Stimulated activated CD8-positive, alpha-beta memory T cell treated with anti-CD3 and anti-CD28 coated beads, Interleukin-7, amount 100 ng/mL, for 48 hours (primary cell): ENCODE measurements at places on chromosomes 3 and 15.

GRCh38 chr15:63836579-63836978 lies 2.8 kb upstream of the HERC1 start:
- no peak for DNase-seq

GRCh38 chr15:78772738-78773137 lies 38.5 kb downstream of the ADAMTS7 start:
- no peak for DNase-seq

DNA sequence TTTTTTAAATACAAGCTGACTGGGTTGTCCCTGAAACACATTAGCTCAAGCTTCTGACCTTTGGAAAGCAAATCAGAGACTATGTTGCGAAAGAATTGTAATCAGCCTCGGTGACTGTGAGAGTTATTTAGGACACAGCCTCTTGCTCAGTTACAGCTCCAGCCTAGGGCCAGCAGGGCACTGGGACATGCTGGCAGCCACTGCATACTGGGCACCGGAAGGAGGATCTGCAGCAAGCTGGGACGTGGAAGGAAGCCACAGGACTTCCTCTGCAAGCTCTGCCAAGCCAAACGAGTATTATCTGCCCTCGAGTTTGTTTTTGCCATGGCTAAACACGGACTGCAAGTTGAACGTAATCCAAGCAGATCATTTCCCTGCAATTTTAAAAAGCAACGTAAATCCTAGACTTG lies 24.4 kb upstream of the COPG1 start:
- no peak for DNase-seq

DNA sequence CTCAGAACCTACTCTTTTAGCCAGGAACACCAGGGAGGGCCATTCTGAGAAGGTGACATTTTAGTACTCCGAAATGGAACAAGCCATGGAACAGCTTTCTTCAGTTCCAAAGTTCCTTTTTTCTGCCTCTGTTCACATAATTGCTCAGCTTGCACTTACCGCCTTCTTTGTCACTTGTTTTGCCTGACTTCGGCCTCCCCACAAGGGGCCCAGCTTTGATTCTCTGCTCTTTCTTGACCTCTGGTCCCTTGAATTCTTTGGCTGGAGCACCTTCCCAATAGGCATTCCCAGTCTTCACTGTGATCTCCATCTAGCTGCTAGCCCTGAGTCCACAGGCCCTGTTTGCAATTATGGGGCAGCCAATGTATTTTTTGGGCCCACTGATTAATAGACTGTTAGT lies 51.4 kb upstream of the SLC7A14 start:
- DNase-seq: no peak

DNA sequence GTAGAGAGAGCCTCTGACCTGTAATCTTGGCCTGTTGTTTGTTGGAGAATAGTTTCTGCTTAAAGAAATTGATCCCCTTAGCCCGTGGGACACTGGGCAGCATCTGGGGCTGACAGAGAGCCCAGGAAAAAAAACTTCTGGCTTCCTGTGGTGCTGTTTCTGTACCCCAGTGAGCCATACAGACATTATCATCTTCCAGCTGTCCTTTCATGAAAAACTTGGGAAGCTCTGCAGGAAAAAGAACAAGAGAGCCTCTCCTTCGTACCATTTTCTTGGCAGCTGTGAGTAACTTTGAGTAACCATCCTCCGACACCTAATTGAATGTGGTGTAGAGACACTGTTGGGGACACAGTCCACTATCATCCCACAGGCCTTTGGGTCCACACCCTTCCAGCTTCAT lies 333.0 kb downstream of the SHQ1 start:
- DNase-seq: no peak

DNA sequence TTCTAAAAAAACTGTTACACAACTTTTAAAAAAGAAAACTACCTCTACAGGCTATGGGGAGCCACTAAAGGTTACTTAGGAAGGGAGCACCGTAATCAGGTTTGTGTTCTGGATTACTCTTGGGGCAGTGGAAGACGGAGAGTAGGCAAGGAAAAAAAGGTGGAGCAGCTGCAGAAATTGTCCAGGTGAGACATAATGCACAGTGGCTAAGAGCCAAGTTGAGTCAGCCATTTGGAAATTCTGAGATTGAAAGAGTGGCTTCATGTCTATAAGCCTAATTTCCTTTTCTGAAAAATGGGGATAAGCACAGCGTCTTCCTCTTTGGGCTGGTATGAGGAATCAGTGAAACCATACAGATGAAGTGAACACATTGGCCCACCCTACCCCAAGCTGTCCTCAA lies 195.2 kb downstream of the CADPS start:
- DNase-seq: no peak

DNA sequence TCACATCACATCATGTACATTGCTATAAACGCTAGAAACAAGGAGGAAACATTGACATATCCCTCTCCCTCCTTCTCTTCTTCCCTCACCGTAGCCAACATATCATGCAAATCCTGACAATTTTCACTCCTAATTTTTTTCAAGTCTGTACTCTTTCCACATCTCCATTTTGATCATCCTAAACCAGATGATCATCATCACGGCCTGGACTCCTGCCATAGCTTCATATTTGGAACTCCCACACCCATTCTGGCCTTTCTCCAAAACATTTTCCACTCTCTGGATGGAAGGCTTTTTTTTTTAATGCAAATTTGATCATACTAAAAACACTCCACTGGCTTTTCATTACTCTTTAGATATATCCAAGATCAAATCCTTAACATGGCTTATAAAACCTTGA lies 248.0 kb upstream of the CNTN3 start:
- no peak for DNase-seq

- DNase-seq: no peak
Observed at GRCh38 chr3:109532257-109533216, 195.2 kb upstream of the DPPA4 start.

- no peak for DNase-seq
Observed at GRCh38 chr15:69299451-69299886, 757 bp downstream of the PAQR5 start.

- no peak for DNase-seq
Observed at GRCh38 chr15:66829551-66830121, 127.6 kb downstream of the SMAD6 start.

- DNase-seq: no peak
Observed at GRCh38 chr3:128198313-128198712, 45.0 kb downstream of the EEFSEC start.

- no peak for DNase-seq
Observed at GRCh38 chr15:22872936-22873701, 34.7 kb downstream of the NIPA2 start.

GRCh38 chr15:65518633-65519285 lies 1.3 kb upstream of the DPP8 start:
- DNase-seq: no peak

GRCh38 chr15:87477737-87478686 lies 778.5 kb downstream of the NTRK3 start:
- no peak for DNase-seq

- no peak for DNase-seq
Observed at GRCh38 chr3:138079901-138080300, 35.5 kb downstream of the DZIP1L start.

DNA sequence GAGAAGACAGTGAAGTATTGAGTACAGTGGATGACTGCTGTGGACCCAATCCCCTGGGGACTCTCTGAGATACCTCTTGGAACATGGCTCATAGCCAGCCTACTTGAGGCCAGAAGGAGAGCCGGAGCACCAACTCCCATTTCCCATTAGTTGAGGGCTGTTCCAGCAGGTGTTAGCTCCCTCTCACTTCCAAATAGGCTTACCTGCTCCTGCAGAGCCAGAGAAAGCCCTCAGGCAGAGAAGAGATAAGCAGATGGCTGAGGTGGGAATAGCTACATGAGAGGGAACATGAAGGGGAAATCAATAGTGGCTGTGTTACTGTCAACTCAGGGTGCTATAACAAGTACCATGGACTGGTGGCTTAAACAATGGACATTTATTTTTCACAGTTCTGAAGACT lies 4.6 kb upstream of the CCK start:
- DNase-seq: no peak

DNA sequence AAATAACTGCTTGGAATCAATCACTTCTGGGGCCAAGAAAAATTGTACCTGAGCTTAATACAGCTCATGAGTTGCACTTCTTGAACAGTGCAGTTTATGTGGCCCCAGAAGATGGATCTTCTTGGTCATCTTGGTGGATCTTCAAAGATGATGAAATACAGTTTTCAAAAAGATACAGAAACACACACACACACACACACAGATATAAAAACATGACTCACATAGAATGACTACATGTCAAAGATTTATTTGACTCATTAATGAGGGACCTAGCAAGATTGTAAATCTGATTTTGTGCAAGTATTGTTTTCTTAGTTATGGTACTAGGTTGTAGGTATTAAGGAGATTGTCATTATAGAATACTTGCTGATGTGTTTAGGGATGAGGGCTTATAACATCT lies 32.6 kb downstream of the PDCD6IP start:
- no peak for DNase-seq

- DNase-seq: no peak
Observed at GRCh38 chr3:86978111-86978551, 12.8 kb downstream of the VGLL3 start.

DNA sequence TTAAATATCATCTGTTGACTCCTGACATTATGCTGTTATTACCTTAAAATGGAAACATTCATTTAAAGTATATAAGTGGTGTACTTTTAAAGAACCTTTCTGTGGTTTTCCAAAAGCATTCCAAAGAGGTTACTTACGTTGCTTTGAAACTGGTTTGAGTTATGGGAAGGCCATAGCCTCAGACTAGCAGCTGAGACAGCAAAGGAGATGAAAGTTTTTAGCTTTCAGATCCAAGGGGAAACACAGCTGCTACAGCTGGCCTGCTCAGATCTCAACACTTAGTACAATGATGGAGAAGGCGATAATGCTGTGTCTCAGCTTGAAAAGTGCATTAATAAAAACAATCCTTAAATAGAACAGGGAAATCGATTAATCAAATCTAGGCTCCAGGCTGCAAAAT lies 921.1 kb downstream of the ROBO1 start:
- DNase-seq: no peak

DNA sequence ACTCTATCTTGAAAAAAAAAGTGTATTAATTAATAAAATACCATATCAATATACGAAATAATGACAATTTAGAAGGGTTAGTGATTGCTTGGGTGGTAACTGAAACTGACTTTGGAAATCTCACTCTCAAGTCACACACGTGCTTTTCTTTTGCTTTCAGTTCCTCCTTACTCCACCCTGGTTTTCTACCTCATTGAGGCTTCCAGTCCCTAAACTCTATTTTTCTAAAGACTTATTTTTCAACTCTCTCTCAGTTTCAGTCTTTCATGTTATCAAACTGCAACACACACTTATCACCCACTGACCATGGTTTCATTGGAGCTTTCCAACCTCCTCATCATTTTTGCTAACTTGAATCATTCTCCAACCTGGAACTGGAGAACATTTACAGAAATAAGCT lies 23.5 kb downstream of the IL12A start:
- no peak for DNase-seq

DNA sequence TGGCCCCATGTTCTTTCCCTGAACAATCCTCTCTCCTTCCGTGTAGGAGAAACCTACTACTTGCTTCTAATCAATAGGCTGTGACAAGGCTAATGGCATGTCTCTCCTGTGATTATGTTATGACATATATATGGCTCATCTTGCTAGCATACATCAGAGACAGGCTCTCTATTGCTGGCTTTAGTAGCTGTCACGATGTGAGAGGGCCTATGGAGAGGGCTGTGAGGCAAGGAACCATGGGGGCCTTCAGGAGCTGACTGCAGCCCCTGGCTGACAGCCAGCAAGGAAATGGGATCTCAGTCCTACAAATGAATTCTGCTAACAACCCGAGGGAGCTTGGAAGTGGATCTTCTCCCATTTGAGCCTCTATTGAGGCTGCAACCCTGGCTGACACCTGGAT lies 96.3 kb downstream of the EOMES start:
- no peak for DNase-seq

DNA sequence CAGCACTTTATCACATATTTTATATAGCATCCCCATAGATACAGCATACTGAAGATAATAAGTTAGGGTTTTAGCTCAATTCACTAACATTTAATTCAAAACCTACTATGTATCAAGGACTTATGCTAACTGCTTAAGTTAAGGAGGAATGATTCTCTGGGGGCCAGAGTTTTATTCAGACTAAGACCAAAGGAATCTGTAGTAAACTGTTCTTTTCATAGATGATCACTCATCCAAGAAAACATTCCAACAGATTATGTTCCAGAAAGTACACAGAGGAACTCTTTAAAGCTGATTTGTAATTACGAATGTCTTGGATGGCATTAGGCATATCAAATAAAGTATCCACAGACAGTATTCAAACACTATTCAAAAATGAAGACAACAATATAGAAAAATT lies 226.4 kb downstream of the SCAPER start:
- no peak for DNase-seq

DNA sequence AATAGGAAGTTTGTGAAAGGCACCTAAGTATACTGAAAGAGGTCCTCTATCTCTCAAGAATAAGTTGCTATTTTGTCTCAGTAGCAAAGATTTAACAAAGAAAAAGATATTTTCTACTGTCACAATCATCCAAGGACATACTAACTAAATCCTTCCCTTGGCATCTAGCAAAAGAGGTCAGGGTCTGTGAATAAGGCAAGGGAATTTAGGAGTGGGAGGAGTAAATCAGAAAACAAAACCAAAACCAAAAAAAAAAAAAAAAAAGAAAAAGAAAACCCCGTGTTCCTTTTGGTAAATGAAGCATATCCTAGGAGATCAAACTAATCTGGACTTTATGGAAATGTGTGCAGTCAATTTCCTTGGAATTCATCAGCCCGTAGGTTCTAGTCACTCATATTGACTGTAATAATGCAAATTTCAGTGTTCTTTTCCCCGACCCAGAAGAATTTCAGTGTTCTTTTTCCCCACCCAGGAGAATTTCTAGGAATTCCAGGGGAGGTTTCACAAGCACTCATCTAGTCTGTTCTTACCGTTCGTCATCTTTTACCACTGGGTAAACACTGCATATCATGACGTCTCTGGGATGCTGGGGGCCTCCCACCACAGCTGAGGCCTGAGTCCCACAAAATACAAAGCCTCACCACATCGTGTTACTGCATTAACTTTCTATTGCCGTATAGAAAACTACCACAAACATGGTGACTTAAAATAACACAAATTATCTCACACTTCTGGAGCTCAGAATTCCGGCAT lies 113.8 kb upstream of the CCDC54 start:
- no peak for DNase-seq

- DNase-seq: no peak
Observed at GRCh38 chr15:29774900-29775299, 47.4 kb downstream of the TJP1 start.

- no peak for DNase-seq
Observed at GRCh38 chr3:134641671-134642300, 9.0 kb downstream of the KY start.

GRCh38 chr3:72101494-72101893 lies 316.5 kb upstream of the PROK2 start:
- no peak for DNase-seq

DNA sequence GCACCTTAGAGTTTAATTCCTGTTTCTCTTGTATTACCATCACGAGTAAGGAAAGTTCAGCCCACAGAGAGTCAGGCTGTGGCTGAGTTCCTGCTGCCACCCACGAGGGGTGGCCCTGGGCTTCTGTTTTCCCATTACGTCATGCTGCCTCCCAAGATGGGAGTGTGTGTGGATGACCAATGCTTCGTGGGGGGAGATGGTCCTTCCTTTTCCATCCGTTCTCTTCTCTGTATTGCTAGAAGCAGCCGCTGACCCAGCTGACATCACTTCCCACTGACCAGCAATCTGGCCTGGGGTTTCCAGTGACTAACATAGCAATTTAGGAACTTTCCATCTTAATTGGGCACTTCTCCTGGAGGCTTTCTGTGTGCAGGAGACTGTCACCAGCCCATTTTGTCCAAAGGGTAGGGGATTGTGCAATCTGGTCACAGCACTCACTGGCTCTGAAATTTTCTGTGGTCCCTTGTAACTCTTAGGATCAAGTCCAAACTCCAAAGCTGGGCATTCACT lies 9.3 kb downstream of the IRAK2 start:
- DNase-seq: no peak
